ENCODE measurements at places on chromosomes 5 and 9.

- DNase-seq: no peak
Observed at GRCh38 chr5:174176511-174176910, 131.0 kb downstream of the NSG2 start.

DNA sequence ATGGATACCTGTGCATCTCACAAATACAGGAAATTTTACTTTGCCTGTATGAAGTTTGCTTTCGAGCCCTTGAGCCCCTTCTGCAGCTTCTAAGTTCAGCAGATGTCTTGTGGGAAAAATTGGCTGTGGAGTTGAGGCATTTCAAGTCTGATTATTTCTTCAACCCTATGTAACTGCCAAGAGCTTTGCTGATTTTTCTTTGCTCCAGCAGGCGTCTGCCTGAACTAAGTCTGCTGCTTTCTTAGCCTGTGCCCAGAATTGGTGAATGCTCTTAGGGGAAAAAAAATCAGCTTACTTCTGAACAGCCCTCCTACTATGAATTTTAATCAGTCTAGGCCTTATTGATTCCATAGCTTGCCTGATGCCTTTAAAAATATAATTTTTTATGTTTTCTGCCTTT, 41.2 kb downstream of the RIC1 start:
- no peak for DNase-seq

GRCh38 chr9:109923806-109924205, 143.8 kb downstream of the PALM2AKAP2 start:
- no peak for DNase-seq

DNA sequence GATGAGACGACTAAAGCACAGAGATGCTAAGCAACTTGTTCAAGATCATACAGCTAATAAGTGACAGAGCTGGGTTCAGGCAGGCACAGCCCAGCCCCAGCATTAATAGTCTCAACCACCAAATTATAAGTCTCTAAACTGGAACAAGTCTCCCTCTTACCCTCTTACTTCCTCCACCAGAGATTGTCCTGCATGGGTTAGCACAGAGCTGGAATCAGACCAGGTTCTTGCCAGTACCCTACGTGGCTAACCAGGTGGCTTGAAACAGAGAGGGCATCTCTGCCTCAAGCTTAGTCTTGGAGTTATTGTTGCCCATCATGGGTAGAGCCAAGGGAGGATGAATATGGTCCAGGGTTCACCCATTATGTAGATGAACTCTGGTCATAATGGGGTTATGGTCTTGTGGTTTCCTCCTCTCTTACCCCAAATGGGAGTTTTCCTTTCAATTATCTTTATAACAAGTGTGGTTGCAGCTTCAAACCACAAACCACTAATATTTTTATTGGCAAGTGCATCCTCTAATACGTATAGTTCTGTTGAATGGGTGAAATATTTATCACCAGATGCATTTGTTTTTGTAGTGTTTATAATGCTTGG, 8.3 kb upstream of the XPA start:
- no peak for DNase-seq

DNA sequence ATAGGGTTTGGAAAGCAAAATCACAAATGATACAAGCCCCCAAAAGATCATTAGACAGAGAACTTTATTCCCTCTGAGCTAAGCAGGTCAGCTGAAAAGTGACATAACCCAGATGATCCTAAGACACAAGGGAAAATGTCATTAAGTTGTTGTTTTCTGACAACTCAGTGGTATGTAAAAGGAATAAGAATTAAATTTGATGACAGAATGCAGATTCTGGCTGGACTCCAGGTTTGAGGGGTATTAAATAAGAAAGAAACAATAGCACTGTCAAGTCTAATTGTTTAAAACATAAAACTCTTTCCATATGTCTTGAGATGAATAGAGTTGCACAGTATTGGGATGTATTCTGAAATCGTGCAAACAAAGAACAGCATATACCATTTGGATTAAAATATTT, 429.9 kb downstream of the CAAP1 start:
- DNase-seq: no peak

Data from kidney capillary endothelial cell (primary cell).